ENCODE measurements at places on chromosomes 3 and 15. TPM values are rescaled to one million over a fixed set of nuclear protein-coding genes. Genes with fewer than 3 reads are reported as not detected.

Gene LAMB2
- 238 TPM for total RNA-seq

GRCh38 chr3:153250446-153250845, 88.4 kb downstream of the RAP2B start:
- no peak for DNase-seq

DNA sequence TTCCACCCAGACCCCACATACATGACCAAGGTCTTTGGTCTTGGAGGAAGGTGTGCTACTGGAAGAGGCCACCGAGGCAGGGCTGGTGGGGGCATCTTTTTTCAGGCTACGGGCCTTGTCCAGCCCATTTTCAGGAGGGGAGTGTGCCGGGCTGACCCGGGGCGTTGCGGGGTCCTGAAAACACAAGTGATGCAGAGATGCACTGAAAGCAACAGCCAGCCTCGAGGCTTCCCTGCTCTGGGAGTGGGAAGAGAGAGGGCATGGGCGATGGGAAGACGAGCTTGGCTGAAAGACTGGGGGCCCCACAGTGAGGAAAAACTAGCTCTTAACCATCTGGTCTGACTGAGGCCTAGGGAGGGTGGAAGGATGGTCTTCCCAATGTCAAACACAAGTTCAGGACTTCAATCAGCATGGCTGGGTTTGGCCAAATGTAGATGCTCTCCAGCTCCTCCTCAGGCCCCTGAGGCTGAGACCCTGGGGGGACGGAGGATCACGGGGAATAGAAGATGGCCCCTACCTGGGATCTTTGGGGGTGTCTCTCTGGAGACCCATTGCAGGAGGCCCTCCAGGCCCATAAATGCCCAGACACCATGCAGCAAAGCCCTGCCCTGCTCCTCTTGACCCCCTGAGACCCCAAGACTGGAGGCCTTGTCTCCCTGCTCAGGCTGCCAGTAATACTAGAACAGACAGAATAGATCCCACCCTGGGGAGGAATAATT, 38.9 kb downstream of the TLE3 start:
- DNase-seq, result no peak

Gene TMCO5A
- not detected for total RNA-seq

- DNase-seq, result peak; percentile 78
Observed at GRCh38 chr15:61155741-61156700, 73.1 kb downstream of the RORA start.

GRCh38 chr3:118951089-118951488, 83.6 kb downstream of the IGSF11 start:
- DNase-seq, result no peak

GRCh38 chr3:27560484-27561056, 76.4 kb upstream of the SLC4A7 start:
- no peak for DNase-seq

DNA sequence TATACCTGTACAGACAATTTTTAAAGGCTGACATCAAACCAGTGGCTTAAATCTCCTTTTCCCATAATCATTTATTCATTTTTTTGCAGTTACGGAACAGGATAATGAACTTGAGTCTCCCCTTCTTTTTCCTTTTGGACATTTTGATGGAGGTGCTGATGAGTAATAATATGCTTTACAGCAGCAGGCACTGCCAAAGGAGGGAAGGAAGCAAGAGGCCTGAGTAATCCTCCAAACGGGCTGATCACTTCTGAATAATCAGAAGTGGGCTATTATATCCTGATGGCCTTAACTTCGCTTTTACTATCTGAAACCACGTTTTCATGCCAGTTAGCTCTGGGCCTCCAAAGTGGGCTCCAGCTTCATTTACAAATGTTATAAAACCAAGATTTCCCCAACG, 527.2 kb downstream of the FOXP1 start:
- no peak for DNase-seq

DNA sequence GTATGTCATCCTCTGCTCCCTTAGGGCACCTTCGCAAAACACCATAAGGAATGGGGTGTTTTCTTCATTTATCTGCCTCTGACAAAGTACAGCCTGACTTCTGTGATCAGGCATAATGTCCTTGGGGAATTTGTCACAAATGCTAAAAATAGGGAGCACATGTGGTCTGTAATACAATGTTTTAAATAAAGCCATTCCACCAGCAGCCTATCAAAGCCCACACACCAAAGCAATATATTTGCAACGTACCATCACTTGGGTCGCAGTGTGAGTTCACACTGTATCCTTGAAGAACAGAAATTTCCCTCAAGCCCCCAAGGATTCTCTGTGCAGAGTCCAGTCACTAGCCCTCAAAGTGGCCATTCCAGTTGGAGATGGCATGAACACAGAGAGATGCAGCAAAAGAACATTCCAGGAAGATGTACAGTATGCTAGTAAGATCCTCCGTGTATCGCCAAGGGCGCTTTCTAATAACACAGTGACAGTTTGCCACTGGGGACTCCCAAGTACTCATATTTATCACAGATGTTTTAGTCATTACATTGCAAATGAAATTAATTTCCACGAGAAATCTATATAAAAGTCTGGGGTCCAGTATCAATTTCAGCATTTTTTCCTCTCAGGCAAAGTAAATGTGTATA, 246.7 kb downstream of the MCTP2 start:
- no peak for DNase-seq

DNA sequence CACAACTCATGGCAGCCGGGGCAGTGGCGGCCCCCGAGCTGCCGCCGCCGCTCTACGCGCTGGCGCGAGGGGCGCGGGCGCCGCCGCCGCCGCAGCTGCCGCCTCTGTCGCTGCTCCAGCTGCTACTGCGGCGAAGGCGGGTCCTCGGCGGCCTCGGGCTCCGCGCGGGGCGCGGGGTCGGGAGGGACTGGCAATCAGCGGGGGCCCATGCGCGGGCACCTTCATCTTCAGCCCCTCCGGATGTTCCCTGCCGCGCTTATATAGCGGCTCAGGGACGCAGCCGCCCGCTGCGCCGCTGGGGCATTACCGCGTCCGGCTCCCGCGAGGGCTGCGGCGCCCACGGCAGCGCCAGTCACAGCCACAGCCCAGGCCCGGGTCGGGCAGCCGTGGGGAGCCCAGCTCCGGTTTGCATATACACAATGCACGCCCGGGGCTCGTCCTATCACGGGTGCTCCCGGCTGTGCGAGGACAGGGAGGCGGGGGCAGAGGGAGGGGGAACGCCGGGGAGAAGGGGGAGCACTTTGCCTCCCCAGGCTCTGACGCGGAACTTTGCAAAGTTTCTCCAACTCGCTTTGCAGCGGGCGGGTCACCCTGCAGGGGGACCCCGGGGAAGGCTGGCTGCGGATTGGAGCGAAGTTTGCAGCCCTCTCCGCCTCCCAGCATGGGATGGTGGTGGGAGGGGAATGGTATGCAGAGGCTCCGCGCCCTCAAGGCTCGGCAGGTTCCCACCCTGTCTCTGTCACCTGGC, at the start of gene VGLL3:
Gene VGLL3 (minus strand): TSS at position 416 of the 748 bp plus-strand sequence. CDS start 406 bp downstream, at position 10.
- DNase-seq, result peak; percentile 91

DNA sequence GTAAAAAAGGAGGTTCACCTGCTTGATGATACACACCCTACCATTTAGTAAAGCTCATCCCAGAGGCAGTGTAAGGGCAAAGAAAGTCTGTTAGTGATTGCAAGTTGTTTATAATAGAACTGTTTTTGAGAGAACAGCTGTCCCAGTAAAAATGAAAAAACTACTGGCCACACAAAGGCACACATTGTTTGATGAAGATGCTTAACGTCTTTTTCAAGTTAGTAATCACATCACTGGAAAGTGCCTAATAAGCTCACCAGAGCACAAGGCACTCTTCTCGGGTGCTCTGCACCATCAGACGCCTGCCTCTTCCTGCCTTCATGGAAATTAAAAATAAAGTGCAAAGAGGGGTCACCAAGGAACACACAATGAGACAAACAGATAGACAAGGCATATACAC, 186.9 kb downstream of the PDZRN3 start:
- DNase-seq, result peak; percentile 33

DNA sequence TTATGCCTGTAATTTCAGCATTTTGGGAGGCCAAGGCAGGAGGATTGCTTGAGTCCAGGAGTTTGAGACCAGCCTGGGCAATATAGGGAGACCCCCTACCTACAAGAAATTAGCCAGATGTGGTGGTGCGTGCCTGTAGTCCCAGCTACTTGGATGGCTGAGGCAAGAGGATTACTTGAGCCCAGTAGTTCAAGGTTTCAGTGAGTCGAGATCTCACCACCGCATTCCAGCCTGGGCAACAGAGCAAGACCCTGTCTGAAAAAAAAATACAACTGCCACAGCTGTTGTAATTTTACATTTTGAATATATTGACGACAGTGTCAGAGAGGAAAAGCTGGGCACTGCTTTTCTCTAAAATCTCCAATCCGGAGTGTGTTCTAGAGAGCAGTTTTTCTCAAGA, 21.2 kb downstream of the TATDN2 start:
- no peak for DNase-seq

- no peak for DNase-seq
Observed at GRCh38 chr3:164852866-164853265, 225.4 kb downstream of the SI start.

DNA sequence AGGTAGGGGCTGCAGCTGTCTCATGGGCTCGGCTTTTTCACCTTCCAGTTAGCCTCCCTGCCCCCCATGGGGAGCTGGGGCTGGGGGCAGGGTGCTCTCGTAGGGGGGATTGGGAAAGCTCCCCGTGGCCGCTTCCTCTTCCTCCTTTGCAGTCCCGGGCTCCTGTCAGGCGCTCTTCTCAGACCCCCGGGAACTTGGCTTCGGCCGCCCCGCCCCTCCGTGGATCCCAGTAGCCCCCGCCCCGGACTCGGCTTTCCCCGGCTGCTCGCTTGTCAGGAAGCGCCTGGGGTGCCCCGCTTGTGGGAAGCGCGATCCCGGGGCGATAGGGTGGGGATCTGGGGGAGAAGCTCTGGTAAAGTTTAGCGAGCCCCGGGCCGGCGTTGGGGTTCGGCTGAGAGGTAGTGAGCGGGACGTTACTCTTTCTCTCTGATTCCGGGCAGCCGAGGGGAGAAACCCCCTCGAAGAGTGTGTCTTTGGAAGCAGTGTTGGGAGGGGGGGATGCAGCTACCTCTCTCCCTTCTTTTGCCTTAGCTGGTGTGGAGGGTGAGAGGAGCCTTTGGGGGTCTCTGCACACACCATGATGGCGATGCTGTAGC, 611 bp downstream of the PIAS1 start:
- peak; percentile 40 for DNase-seq

GRCh38 chr15:67935244-67935643, 95.4 kb upstream of the RNU6-1 start:
- DNase-seq, result no peak

Gene SPATA12
- 0.32 TPM for total RNA-seq

DNA sequence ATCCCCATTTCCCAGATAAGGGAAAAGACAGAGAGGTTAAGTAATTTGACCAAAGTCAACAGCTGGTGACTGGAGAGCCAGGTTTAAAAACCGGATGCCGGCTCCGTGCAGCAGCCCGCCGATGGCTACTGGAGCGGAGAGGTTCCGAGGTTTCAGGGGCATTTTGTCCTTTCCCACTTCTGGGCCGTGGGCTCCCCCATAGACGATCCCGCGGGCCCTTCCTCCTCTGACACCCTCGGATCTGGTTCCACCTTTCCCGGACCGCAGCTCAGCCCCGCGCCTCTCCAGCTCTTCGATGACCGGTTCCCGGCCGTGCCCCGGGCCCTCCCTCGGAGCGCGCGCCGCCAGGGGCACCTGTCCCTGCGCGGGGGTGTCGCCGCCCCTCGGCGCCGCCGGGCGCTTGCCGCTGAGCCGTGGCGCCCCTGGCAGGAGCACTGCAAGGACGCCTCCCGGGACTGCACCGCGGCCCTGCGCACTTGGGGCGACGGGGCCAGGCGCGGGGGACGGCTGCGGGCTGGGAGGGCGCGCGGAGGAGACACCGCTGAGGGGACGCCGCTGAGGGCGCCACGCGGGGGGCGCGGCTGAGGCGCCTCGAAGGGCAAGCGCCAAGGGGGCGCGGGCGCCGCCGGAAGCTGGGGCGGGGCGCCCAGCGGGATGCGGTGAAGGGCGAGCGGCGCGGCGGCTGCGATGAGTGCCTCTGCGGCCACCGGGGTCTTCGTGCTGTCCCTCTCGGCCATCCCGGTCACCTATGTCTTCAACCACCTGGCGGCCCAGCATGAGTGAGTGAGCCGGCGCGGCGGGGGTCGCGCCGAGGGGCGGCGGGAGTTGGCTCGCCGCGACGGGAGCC, at the start of gene TM6SF1:
Gene TM6SF1 (plus strand): TSS at position 652 of the 847 bp plus-strand sequence. CDS start 36 bp downstream, at position 688.
- no peak for DNase-seq

DNA sequence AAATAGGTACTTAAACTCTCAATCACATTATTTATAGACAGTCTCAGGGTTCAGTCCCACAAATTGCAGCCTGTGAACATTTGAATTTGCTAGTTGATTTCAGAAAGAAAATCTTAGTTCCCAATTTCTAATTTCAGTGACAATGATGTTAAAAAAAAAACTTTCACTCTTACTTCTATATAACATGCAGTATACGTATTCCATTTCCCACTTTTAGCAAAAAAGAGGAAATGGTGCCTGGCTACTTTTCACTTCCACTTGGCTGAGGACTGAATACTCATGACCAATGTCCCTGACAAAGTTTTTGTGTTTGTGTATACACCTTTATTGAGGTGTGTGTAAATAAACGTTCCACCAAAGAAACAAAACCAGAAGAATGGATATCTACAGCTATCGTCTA, 32.1 kb upstream of the XCR1 start:
- DNase-seq, result no peak

All from LHCN-M2 (cell line).